NCI-H1436 (cell line): ENCODE measurements at places on chromosomes 7 and 10.

GRCh38 chr7:105521027-105521716 is 899 bp downstream of the PUS7 start:
- DNase-seq: peak; percentile 58

- DNase-seq: no peak
These were observed 176.2 kb downstream of the CCDC3 start for GRCh38 chr10:12825260-12825849.

- no peak for DNase-seq
These were observed 577 bp upstream of the DDX21 start for GRCh38 chr10:68955355-68955831.

DNA sequence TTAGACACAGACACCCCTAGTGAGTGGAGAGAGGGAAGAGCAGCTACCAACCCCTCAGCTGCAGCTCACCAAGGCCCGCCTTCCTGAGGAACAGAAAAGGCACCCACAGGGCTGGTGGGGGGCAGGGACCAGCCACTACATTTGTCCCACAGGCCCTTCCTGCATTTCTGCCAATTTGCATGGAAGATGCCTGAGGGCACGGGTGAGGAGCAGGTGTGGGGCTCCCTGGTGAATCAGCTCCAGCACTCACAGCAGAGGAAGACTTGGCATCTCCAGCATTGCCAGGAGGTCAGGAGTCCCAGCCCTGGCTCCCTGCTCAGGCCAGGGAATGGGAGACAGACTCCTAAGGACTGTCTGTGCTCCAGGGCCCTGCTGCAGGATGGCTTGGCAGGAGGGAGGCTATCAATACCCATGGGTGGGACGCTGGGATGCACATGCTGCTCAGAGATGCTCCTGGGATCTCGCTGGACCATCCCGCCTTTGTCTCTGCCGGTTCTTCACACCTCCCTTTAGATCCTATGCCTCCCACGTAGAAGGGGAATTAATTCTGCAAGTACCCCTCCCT is 109.7 kb downstream of the SLIT1 start:
- DNase-seq: no peak

DNA sequence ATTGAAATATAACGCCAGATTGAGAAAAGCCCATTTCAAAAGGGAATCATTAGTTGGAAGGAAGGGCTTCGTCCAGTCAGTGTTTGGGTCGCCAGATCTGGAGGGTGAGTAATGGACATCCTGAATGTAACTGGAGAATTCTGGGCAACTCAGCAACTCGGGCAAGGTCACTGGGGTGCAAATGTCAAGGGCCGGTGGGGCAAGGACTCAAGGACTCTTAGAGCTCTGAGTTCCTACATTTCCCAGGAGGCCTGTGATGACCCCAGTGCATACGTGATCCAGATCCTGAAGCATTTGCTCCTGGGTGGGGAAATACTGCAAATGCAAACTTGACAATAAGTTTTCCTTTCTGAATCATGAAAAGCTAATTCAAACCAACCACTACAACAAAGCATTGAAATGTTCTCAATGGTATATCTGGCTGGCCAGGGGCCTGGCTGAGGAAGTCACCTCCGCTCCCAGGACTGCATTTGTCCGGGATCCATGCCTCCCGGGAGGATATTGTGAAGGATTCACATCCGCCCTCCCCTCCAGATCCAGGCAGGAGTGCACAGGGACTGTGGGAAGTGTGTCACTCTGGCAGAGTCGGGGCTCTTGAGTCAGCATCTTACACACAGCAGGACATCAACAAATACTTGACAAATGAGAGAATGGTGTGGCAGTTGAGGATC is 164.0 kb downstream of the FANK1 start:
- no peak for DNase-seq

GRCh38 chr7:2049111-2049781 is 183.5 kb downstream of the MAD1L1 start:
- DNase-seq: no peak

- DNase-seq: no peak
These were observed 50.5 kb upstream of the MRLN start for GRCh38 chr10:59803714-59804113.

DNA sequence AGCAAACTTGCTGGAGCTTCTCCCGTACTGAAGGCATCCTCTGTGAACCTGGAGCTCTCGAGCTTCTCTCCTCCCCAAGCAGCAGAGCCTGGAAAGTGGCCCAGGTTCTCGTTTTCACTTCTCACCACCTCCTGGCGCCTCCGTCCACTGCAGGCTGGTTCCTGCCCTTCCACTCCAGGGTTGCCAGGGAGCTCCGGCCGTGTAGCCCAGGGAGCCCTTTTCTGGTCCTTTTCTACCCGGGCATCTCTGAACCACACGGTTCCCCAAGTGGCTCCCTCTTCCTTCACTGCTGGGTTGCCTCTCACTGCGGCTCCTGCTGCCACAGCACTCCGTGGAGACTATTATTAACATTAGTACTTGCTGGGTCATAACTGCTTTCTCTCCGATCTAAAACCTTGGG is 208.6 kb upstream of the PPP2R2D start:
- DNase-seq: no peak

GRCh38 chr7:23211589-23211988 is 29.7 kb downstream of the NUP42 start:
- no peak for DNase-seq

DNA sequence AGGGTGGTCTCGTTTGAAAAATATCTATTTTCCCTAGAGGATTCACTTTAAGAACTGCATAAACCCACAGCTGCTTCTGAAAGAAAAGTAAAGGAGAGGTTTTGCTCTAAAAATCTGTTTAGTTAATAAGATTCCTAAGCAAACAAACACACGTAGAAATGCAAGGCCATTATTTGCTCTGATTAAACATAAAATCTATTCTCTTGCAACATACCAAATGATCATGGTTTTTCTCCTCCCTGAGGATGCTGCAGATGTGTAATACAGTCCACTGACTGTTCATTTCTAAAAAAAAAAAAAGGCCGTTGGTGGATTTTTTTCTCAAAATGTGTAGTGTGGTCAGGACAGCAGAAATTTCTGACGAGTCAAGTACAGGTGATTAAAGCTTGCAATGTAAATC is 98.6 kb downstream of the BUB3 start:
- no peak for DNase-seq
